ENCODE measurements at places on chromosomes 11 and 22.

DNA sequence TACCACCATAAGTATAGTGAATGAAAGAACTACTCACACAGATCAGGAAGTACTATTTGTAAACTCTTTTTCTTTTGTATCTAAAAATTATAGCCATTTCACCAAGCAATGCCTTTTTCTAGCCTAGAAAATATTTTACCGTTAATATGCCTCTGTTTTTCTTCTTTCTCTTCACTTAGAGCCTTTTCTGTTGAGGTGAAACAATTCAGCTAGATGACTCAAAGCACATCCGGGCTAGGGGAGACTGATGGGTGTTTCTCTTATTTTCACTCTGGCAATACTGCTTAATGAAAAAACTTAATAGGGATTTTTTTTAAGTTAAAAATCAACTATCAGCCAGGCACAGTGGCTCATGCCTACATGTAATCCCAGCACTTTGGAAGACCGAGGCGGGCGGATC, 93.3 kb downstream of the SGSM3 start:
- DNase-seq = no peak

- no peak for DNase-seq
Observed at GRCh38 chr11:79396001-79396400, 44.8 kb downstream of the TENM4 start.

- no peak for DNase-seq
Observed at GRCh38 chr22:47082505-47082904, 320.1 kb downstream of the TBC1D22A start.

DNA sequence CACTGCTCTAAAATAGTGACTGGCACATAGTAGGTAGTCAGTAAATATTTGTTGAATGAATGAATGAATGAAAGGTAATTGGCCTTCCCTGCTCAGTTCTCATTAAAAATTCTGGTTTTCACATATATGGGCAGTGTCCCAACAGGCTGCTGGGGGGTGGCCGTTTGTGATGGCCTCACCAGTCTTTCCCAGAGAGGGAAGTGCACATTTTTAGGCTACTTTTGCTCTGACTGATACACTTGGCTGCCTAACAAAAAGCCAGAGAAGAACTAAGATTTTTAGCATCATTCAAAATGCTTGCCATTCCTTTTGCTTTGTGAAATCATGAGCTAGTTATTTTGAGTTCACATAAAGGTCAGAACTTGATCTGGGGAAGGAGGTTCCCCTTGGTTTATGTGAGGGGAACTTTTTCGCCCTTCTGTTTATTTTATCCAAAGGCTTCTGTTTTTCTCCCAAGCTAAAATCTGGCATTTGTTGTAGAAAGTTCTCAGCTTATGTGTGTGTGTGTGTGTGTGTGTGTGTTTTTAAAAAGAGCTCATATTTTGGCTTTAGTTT, 83.1 kb downstream of the PTPRJ start:
- no peak for DNase-seq

GRCh38 chr11:113732092-113732491, 26.0 kb upstream of the TMPRSS5 start:
- no peak for DNase-seq

DNA sequence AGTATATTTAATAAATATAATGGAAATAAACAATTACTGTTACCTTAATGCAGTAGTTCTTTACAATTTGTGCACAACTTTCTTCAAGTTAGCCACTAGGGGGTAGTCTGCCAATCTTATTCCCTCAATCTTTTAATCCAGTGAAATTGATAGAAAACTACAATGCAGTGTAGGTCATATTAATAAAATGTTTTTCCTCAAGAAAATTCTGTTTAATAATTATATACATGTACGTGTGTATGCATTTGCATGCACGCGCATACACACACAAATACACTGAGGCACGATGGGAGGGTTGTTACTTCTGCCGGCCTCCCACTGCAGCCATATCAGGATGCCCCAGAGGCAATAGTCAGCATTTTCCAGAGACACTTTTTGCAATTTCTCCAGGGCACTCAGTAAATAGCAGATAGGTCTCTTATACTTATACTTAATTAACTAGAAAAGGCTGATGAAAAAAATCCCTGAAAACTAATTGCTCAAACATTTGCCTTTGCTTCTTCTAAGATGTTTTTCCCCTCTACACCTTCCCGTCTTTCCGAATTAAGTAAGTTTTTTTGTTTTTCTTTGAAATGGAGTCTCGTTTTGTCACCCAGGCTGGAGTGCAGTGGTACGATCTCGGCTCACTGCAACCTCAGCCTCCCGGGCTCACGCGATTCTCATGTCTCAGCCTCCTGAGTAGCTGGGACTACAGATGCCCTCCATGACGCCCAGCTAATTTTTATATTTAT, 3.1 kb downstream of the GAB2 start:
- DNase-seq = no peak

DNA sequence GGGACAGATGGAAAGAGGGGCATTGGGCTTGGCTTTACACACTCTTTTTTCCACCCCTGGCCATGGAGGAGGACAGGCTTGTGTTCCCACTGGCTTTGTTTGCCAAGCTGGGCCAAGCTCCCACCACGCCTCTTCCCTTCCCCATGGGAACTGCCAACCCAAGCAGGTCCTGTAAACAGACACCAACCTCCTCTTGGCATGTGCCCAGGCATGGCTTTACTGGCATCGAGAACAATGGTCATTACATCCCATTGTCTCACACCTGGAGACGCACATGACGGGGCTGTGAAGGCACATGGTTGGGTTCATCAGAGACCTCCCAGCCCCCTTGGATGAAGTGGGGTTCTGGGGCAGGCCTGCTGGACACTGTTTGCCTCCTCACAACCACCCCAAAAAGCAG, 11.7 kb downstream of the SEC14L3 start:
- no peak for DNase-seq
